ENCODE measurements at places on chromosomes 2 and 18. TPM values are rescaled to one million over a fixed set of nuclear protein-coding genes. Genes with fewer than 3 reads are reported as not detected.
A peak's percentile ranks its signal among the peaks of the same experiment; 100 is the strongest.

The GPR35 gene
- total RNA-seq: 2.5 TPM

DNA sequence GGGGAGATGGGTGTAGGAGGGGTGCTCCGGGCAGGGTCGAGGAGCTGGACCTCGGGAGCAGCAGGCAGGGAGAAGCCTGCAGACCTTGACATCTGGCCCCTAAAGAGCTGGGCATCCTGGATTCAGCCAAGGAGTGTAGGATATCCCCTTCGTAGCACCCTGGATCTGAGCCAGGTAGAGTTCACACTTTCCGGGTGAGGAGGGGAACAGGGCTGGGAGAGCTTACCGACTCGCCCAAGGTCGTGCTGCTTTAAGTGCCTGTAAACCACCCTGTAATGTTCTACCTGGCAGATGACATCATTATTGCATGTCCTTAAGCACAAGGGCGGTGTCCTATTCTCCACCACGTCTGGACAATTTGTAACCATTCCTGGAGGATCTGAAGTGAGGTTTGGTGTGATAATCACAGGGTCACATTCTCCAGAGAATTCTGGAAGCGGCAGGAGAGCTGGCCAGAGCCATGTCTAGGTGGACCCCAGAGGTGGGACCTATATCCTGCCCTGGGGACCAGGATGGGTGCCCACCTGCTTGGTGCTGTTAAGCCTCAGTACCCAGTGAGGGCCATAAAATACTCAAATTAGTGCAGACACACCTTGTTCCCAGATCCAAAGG lies 14.6 kb downstream of the ITM2C start:
- no peak for DNase-seq

- DNase-seq: no peak
These were observed 137.0 kb downstream of the BCL11A start for GRCh38 chr2:60416221-60417008.

DNA sequence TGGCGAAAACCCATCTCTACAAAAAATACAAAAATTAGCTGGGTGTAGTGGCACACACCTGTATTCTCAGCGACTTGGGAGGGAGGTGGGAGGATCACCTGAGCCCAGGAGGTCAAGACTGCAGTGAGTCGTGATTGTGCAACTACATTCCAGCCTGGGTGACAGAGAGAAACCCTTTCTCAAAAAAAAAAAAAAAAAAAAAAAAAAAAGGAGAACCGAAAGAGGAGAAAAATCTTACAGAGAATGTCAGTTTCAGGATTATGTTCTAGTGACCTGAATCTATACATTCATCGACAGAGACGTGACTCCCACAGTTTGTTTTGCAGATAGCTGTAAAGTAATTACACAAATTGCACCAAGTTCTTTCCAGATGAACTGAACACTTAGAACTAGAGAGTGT lies 187.8 kb downstream of the FTCDNL1 start:
- no peak for DNase-seq

DNA sequence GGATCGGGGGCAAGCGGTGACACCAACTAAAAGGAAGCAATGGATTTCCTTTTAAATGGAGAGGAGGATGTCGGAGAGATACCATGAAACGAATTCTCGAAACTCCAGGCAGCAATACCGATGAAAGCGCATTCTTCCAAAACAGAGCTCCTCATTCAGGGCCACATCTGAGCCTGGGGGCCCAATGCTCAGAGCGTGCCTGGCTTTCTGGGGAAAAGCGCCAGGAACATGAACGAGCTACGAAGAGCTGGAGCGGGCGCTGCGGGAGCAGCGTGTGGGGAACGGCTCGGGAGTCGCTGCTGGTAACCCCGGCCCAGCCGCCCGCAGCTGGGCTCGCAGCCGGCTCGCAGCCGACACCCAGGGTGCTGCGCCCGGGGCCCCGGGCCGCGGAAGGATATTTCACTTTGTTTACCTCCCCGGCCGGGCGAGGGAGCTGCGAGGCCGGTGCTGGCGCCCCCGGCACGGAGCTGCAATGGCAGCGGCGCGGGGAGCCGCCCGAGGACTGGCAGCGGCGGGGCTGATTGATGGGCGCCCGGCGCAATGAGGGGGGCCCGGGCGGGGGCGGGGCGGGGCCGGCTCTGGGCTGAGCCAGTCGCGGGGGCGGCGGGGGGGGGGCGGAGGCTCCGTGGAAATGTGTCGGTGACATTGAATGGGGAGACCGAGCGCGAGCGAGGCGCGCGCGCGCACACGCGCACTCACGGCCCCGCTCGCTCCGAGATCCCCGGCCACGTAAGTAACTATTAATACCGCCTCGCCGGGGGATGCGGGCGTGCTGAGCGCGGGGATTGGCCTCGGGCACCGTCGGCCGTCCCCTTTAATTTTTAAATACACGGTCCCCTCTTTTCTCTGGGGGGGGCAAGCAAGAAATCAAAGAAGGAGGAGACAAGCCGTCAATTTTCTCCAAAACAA lies at the start of gene TRIB2:
Gene TRIB2 (plus strand): TSS at position 655 of the 909 bp plus-strand sequence. CDS start 1,372 bp downstream, outside the sequence.
- DNase-seq: peak; percentile 84

DNA sequence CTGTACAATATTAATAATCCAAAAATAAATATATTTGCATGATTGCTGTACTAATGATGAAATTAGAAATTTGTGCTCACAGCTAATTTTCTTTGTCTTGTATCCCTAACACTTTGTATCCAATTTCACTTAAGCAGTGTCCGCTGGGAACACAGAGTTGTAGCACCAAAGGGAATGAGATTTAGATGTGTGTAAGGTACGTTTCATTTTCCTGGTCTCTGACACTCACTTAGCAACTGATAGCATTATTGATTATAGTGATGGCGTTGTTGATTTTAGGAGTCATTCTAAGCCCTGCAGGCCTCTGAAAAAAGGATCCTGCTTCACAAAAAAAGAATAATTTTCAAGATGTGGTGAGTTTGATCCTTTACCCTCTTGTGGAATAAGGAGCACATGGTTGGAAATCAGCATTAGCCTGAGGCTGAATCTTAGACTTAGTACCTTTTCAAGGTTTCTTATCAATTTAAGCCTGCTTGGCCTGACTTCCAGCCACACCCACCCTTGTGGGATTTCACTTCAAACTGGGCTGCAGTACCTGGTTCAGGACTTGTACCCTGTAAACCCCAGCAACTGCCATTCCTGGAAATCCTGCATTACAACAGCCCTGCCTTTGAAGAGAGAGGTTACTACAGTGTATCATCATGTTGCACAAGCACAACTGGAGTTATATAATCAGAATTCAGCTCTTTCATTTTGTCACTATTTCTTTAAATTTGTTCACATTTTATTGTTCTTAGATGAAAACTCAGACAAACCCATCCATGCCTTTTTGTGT lies 116.2 kb downstream of the RND3 start:
- DNase-seq: no peak

DNA sequence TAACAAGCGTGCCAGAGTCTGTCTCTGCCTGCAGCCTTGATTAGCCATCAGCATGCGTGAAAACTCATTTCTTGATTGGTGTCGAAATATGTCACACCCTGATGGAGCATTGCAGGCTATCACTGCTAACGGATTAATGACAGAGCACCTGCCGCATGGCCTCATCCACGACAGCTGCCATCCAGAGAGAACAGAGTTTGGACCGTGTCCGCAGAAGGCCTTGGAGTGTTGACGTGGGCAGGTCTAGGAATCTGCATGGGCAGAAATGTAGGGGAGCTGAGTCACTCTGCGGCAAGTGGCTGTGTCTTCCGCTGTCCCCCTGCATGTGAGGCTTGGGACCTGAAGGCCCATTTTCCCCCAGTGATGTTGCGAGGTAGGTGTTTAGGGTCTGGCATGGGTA lies 43.0 kb downstream of the KLHL29 start:
- no peak for DNase-seq

The ERBB4 gene
- total RNA-seq: not detected

- no peak for DNase-seq
These were observed 162.7 kb upstream of the ETAA1 start for GRCh38 chr2:67234440-67234839.

DNA sequence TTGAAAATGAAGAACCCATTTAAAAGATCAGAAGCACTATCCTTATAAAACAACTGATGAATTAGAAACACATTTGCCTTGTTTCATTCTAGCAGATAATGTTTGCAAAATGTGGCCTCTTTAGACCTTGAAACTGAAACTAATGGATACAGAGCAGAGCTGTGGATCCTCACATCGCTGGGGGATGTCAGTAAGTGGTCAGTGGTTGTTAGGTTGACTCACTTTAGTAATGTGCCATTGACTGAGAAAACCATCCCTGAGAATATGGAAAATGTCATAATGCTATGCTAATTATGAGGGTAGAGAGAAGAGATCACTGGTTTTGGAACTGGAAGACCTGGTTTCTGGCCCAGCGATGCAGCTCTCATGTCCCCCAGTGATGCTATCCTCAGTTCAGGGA lies 176.7 kb downstream of the MYO1B start:
- DNase-seq: no peak

DNA sequence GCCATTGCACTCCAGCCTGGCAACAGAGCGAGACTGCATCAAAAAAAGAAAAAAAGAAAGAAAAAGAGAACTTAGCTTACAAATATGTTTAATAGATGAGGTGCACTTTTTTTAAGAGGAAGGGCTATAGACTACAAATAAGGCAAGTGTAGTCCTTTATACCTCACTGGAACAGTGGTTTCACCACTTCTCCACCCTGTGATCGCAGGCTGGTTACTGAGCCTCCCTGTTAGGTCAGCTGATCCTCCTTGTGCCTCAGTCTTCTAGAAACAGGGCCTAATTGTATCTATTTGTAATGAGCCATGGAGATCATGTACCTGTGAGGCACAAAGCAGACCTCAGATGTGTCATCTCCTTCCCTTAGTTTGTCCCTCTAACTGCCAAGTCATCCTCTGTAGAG lies 4.5 kb downstream of the CXCR2 start:
- no peak for DNase-seq
